CD4-positive, alpha-beta T cell (primary cell): ENCODE measurements at places on chromosomes 3 and 15.

GRCh38 chr3:22315925-22316324, 564.9 kb upstream of the ZNF385D start:
- no peak for DNase-seq

- DNase-seq, result no peak
Observed at GRCh38 chr15:45573961-45574629, 13.1 kb upstream of the BLOC1S6 start.

- DNase-seq, result no peak
Observed at GRCh38 chr3:128503164-128503651, 10.2 kb upstream of the GATA2 start.

GRCh38 chr3:190617185-190617584, 103.3 kb downstream of the IL1RAP start:
- DNase-seq, result peak; percentile 70

DNA sequence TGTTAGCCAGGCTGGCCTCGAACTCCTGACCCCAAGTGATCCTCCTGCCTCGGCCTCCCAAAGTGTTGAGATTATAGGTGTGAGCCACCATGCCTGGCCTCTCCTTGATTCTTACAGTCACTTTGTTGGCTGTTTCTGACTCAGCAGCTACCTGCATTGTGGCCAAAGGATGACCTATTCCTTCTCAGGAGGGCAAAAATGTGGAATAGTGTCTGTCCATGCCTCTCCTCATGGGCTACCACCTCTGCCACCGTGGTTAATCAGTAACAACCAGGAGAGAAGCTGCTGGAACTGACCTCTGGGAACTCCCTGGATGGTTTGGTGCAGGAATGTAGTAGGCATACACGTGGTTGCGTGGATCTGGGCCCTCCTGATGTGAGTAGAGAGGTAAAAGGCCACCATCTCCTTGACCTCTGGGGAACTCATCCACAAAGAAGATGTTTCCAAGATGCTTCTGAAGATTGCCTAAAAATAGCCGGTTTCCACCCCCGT, 63.3 kb downstream of the FLNB start:
- no peak for DNase-seq

DNA sequence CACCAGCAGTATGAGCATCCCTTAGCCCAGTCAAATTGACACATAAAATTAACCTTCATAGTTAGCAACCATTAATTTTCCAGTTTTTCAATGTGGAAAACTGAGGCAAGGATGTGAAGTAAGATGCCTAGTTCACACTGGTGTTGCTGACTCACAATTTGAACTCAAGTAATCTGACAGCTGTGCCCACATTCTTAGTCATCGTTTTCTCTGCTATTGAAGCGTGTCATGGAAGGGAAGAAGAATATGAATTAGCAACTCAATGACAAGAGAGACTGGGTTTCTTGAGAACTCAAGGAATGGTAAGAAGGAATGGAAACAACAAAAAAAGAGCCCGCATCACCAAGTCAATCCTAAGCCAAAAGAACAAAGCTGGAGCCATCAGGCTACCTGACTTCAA, 261.4 kb downstream of the EPHA3 start:
- no peak for DNase-seq

DNA sequence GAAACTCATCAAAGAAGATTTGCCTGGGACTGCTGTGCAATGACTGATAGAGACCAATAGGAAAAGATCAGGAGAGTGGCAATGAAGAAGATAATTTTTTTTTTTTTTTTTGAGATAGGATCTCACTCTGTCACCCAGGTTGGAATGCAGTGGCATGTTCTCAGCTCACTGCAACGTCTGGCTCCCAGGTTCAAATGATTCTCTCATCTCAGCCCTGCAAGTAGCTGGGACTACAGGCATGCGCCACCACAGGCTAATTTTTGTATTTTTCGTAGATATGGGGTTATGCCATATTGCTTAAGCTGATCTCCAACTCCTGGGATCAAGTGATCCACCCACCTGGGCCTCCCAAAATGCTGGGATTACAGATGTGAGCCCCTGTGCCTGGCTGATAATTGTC, 116.9 kb upstream of the CCNL1 start:
- no peak for DNase-seq

DNA sequence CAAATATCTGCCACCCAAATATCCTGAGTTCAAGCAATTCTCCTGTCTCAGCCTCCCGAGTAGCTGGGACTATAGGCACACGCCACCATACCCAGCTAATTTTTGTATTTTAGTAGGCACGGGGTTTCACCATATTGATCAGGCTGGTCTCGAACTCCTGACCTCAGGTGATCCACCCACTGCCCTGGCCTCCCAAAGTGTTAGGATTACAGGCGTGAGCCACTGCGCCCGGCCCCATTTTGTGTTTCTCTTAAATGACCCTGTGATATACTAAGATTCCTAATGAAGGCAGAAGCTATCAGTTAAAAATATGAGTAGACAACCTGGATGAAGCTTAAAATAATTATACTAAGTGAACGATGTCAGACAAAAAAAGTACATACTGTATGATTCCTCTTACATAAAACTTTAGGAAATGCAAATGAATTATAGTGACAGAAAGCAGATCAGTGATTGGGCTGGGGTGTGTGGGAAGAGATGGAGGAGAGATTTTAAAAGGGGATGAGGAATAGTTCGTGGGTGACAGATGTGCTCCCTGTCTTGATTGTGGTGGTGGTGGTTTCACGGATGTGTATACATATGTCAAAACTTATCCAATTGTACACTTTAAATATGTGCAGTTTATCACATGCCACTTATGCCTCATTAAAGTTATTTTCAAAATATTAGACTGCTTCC, 3.8 kb upstream of the KLHL40 start:
- no peak for DNase-seq

DNA sequence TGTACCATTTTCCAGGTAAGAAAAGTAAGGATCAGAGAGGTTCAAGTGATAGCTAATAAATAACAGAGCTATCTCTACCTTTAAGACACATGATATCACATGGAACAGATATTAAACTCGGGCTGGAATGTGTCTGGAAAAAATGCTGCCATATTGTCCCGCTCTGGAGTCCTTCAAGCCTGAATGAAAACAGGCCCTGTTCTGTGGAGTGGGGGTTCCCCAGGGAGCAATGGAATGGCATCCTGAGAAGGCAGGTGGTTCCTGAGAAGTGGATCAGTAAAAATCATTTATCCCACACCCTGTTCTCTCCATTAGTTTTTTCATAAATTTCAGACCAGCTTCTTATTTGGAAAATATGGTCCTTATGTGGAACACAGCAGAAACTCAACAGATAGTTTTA, 57.3 kb upstream of the PRTG start:
- no peak for DNase-seq

DNA sequence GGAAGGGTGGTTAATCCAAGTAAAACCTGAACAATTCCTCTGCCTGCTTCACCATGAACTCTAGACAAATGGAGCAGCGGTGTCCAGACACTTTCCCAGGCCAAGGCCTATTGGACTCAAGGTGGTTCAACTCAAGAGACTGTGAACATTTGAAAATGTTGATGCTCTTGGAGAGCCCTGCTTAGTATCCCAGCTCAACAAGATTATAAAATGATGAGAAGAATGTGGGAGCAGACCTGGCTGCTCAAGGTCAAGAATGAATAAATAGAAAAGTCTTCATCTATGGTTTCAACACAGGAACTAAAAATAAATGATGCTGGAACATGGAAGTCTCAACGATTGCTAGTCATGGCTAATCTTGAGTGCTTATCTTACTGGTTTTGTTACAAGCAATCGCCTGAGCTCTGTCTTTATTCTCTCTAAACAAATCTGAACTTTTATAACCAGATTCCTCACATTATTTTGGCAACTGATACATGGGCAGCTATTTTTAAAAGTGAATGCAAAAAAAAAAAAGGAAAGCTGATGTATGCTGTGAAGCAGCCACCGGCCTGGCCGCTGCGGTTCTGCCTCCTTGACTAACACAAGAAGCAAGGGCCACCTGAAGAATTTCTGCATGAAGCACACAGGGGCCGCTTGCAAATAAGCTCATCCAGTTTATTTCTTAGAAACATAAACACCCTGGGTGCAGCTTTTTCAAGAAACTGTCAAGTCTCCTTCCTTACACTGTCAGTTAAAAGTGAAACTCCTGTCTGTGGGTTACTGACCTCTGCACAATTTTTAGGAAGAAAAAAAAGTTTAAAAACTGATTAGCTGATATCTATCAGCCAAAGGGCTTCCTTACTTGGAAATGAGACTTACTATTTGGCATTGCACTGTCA, 120.1 kb upstream of the ARHGEF3 start:
- no peak for DNase-seq

- DNase-seq, result no peak
Observed at GRCh38 chr15:90184119-90184785, 16.9 kb upstream of the SEMA4B start.

DNA sequence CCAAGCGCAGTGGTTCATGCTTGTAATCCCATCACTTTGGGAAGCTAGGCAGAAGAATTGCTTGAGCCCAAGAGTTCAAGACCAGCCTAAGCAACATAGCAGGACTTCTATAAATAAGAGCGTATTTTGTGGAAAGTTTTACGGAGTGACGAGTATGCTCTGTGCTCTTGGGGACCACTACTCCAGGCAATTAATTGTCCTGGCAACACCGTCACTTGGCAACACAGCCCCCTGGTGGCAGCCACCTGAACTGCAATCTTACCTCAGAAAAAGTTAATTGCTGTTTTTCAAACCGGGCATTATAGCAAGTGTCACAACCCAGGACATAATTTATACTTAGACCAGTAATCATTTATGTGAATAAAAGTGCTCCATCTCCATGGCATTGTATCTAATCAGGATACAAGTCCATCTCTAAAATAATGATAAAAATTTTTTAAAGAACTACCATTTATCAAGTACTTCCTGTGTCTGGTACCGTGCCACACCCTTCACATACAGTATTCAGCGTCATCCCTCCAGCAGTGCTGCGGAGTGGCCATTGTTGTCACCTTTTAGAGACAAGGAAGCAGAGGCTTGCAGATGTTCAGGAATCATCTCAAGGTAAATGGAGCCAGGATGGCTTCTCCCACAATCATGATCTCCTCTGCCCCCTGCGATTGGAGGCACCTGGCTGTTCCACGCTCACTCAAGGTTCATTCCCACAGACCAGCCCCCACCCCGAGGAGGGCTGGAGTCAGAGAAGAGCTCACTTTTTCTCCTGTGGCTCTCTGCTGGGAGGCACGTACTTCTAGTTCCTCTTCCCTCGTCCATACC, 34.5 kb downstream of the PLA2G4D start:
- peak; percentile 69 for DNase-seq

DNA sequence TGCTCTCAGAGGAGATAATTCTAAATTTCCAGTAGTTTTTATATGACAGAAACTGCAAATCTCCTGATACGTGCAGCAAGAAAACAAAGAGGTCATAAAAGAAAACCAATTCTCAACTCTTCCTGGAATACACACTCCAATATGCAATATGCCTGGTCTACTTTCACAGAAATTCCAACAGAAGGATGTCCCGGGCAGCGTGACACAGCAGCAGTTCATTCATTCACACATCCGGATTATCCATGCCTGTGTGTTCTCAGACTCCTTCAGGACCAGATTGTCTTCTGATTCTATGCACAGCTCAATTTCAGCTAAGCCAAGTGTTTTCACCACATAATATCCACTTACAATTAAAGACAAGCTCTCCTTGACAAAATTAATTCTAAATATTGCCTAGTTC, 64.3 kb downstream of the FBN1 start:
- DNase-seq, result no peak

DNA sequence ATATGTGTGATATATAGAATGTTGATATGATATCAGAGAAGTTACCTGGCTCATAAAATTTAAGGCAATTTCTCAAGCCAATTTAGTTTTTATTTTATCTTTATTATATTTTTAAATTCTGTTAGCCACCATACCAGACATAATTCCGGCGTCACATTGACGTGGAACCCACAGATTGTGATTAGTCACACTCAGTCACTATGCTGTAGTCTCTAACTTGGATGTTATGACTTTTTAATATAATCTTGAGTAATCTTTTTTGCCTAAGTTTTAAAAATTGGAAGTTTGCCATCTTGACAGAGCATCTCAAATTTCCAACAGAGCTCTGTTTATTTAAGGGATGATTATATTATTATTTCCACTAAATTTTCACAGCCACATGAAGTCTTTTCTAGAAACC, 9.7 kb upstream of the DCLK3 start:
- no peak for DNase-seq

GRCh38 chr15:47787875-47788274, 70.6 kb downstream of the SEMA6D start:
- no peak for DNase-seq

- no peak for DNase-seq
Observed at GRCh38 chr3:194123726-194124125, 12.2 kb upstream of the HES1 start.

- no peak for DNase-seq
Observed at GRCh38 chr15:45371546-45371945, 6.8 kb downstream of the GATM start.

DNA sequence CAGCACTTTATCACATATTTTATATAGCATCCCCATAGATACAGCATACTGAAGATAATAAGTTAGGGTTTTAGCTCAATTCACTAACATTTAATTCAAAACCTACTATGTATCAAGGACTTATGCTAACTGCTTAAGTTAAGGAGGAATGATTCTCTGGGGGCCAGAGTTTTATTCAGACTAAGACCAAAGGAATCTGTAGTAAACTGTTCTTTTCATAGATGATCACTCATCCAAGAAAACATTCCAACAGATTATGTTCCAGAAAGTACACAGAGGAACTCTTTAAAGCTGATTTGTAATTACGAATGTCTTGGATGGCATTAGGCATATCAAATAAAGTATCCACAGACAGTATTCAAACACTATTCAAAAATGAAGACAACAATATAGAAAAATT, 226.4 kb downstream of the SCAPER start:
- DNase-seq, result no peak

DNA sequence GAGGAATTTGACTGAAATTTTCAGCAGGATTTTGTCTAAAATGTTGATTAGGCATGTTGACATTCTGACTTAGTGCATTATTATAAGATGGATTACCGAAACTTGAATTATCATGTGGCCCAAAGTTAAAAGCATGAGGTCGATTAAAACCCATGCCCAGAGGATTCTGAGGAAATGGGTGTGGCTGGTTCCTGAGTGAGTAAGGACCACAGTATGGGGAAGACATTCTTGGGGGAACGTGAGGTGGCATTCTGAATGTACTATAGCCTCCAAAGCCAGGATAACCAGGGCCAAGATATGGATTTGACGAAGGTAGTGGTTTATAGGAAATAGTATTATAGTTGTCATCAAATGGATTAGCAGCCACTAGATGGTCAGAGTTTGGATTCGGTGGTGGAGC, 38.7 kb upstream of the DNAAF4 start:
- DNase-seq, result no peak

DNA sequence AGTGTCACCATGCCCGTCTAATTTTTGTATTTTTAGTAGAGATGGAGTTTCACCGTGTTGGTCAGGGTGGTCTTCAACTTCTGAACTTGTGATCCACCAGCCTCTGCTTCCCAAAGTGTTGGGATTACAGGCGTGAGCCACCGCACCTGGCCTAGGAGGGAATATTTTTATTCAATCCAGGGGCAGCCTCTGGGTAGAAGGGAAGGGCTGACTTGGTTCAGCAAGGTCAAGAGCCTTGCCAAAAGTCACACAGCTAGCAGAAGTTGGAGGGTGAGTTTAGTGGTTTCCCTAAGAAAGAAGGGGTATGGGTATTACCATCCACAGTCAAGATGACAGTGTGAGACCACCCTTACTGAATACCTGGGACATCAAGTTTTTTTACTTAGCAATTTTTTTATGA, 4.9 kb upstream of the AEN start:
- DNase-seq, result no peak

GRCh38 chr3:16490062-16490619, 23.4 kb downstream of the RFTN1 start:
- DNase-seq, result no peak

GRCh38 chr3:157438194-157438730, 1.6 kb downstream of the PTX3 start:
- no peak for DNase-seq

GRCh38 chr3:6435951-6436350, 425.0 kb upstream of the GRM7 start:
- no peak for DNase-seq
